ENCODE measurements at places on chromosomes 2 and 18.

- no peak for DNase-seq
Observed at GRCh38 chr2:113872201-113872600, 17.7 kb upstream of the ACTR3 start.

DNA sequence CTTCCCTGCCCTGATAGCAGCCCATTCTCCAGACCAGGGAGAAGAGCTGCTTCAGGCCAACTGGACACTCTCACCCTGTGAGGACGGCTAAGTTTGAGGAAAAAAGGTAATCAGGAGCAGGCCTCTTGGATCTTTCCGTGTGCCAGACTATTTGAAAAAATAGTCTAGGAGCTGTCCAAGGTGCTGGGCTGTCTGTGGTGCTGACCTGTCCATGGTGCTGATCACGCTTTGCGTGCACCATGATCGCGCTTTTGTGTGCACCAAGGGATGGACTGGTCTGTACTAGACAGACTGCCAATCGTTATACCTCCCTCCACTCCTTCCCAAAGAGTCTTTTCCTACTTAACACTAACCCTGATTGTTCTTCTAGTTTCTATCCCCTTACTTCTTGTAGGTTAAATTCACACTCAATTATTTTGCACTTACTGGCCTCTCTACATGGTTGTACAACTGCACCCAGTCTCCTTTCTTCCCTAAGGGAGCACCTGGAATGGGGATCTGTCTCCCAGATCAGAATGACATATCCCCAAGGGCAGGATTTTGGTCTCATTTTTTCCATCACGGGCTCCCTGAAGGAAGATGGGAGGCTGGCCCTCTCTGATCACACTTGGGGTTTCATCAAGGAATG lies 295.4 kb downstream of the CELF4 start:
- no peak for DNase-seq

DNA sequence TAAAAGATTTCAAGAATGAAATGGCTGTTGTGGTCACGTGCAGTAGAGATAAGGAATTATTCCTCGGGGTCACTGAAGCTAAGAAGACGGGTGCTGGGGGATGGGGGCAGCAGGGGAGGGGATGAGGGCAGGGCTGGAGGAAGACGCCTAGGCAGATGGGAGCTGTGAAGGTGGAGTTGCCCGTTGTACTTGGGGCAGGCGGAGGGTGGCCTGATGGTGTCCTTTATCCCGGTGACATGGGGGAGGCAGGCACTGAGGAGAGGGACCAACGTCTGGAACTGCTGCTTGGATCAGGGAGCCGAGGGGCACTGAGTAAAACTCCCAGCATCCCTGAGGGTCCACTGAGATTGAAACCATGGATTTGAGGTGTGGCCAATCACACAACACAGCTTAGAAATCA lies 64.9 kb downstream of the ZCCHC2 start:
- DNase-seq, result no peak

DNA sequence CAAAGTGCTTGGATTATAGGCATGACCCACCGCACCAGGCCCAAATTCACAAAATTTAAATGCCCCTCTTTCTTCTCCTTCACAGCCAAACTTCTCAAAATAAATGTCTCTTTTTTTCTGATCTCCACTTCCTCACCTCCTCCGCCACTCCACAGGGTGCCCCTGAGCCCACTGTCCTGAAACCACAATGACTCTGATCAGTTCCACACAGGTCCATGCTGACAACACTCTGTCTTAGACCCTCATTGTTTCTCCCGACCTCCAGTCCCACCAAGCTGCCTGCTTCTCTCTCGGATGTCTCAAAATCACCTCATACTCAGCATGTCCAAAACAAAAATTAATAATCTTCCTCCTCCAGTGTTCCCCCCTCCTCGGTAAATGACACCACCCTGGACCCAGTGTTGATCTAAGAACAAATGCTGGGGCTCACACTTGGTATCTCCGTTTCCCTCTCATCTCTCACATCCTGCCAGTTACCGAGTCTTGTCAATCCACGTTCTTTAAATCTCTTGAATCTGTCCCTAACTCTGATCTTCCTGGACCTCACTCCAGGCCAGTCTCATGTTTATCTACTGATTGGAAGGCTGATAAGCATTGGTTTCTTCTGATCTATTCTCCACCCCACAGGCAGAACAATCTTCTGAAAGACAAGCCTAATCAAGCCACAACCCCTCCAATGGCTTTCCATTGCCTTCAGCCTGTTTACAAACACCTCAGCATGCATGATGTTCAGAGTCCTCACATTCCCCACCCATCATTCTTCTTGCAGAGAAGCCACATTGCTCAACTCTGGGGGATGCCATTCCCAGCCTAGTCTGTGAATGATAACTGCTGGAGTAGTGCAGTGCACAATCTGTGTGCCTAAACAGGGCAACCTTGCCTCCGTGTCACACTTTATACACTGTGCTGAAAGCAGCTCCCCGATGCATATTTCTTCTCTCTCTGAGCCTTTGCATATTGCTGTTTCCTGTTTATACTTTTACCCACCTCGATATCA lies 12.4 kb upstream of the ANKRD44 start:
- no peak for DNase-seq

DNA sequence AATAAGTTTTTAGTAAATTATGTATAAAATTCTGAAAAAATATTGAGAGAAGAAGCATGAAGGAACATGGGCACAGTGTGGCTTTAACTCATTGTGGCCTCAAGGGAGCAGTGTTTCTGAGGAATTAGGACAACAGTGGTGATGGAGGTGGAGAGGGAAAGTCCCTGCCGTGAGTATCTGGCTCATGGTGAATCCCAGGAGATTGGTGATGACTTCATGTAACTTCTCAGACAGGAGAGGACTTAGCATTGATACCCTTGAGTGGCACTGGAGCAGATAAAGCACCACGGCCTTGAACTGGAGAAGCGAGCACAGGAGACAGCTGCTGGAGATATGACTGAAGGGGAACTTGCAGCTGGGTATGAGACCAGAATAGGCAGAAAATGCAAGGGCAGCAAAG lies 35.0 kb upstream of the LRP1B start:
- no peak for DNase-seq

DNA sequence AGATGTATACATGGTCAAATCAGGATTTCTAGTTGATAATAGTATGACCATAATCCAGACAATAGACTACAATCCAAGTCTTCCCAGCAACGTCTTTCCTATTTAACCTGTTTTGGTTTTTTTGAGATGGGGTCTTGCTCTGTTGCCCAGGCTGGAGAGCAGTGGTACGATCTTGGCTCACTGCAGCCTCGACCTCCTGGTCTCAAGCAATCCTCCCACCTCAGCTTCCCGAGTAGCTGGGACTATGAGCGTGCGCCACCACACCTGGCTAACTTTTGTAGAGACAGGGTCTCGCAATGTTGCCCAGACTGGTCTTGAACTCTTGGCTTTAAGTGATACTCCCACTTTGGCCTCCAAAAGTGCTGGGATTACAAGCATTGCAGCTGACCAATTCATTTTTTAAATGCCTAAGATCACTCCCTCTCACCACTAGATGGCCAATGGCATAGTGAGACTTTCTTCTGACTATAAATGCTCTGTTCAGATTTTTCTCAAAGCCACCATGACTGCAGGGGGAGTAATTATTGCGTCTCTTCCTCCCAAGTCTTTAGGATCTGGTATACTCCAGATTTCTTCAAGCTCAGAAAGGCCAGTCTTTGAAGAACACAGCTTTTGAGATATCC lies 47.6 kb downstream of the HNRNPLL start:
- no peak for DNase-seq

- DNase-seq, result no peak
Observed at GRCh38 chr2:3617198-3617890, 22.4 kb downstream of the COLEC11 start.

GRCh38 chr2:85319796-85320195 lies 8.0 kb downstream of the TGOLN2 start:
- DNase-seq, result no peak

- DNase-seq, result no peak
Observed at GRCh38 chr18:42659187-42659586, 456.3 kb downstream of the RIT2 start.

DNA sequence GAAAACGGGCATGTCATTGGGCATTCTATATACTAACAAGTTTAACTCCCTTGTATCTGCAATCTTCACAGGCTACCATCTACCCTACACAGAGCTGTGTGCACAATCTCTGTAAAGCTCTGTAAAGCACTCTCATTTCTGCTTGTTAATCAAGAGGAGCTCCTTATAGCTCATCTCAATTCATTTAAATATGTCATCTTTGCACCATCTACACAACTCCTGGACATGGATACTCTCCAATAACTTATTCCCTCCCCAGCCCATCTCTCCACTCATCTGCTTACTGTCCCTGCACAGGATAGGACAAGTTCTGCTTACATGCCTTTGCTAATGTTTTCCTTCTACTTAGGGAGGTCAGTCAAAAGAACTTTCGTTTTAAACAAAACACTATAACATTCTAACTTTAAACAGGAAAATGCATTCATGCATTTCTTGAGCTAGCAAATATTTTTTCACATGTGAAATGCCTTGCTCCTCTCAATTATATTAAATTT lies 61.4 kb downstream of the DPP4 start:
- no peak for DNase-seq

DNA sequence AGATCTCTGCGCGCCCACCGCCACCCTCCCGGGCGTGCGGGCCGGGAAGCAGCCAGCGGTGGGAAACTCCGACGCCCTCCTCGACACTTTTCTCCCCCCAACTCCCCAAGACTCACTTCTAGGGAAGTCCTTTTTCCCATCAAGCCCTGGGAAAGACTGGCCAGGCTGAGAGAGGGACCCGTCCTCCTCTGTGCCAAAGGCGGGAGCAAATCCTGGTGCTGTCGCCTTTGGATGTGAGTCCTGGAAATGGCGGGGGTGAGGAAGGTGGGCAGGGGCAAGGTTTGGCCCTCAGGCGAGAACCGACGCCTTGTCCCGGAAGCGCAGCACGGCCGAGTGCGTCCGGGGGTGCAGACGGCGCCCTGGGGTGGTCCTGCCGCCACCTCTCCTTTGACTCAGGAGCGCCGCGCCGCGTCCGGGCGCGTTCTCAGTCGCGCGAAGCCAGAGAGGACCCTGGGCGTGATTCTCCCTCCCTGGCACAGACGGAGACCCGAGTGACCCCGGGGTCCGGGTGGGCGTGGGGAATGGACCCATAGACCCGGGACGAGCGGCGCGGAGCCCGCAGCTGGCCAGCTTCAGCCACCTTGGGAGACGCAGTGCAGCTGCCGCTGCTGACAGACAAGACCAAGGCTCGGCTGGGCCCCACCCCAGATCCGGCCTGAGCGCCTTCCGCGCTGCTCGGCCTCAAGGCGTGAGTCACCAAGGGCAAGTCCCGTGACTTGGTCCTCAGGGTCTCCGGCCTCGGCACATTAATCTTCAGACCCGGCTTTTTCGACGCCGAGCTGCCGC lies 3.5 kb upstream of the LBX2 start:
- DNase-seq, result peak; percentile 64

- no peak for DNase-seq
Observed at GRCh38 chr2:128281852-128282245, 36.8 kb downstream of the HS6ST1 start.

DNA sequence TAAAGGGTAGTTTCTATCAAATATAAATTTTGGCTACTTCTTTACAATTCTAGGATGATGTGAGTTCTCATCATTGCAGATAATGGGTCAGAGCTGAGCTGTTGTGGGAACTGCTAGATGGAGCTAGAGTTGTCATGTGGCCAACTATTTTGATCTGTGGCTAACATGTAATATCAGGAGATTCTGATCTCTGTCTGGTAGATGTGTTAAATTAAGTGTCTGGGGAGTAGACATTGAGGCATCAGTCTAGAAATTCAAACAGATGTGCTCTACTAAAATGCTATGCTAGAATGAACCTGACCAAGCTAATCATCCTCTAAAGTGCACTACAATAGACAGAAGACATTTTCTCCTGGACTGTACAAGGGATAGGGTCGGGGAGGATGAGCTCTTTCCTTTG lies 30.3 kb upstream of the DARS1 start:
- no peak for DNase-seq

DNA sequence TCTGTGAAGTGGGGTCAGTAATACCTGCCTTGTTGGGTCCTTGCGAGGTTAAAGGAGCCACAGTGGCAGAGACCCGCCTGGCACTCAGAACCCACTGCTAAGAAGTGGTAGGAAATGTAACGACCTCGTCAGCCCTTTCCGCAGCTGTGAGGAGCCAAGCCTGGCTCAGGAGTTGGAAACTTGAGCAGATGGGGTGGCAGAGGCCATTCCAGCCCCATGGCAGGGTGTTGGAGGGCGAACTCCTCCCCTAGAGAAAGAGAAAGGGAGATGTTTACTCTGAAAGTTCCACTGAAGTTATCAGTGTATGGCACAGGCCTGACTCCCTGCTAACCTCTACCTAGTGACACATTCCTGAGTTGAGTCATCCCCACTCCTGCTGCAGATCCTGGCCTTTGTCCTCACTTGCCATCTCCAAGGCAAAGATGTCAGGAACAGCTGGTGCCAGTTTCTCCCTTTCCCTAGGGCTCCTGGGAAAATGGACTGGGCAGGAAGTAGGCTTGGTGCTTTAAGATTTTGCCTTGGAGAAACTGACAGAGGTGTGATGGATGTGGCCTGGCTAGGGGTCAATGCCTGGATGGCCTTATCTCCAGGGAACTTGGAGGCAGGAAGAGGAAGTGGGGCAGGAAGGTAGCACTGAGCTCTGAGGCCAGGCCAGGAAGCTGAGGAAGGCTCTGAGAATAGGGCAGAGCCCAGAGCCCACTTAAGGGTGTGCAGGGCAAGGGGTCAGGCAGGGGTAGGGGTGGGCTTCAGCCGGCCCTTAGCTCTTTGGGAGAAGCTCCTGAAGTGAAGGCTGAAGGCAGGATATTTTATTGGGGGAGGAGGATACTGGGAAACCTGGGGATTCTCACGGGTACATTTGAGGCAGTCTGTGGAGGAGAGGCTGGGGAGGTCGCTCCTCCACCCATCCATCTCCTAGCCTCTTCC lies 888 bp downstream of the VAMP5 start:
- DNase-seq, result no peak

DNA sequence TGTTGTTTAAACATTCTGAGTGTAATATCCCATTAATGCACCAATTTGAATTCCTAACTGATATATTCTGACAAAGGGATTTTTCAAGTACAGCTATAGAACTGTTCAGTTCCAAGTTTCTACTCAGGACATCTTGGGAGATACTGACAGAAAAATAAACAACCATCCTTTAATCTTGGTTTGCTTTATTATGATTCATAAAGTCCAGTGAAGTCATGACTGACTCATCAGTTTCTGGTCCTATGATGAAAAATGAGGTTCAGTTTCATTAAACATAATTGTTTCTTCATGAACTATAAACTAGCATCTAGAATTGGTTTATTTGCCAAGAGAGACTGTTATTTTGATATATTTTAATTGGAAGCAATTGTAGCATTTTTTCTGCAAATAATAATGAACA lies 896.2 kb downstream of the CCDC85A start:
- DNase-seq, result no peak

GRCh38 chr2:50260886-50261285 lies 771.0 kb downstream of the NRXN1 start:
- no peak for DNase-seq

GRCh38 chr18:75183524-75183923 lies 25.4 kb downstream of the PTGR3 start:
- DNase-seq, result no peak

All from cortex of kidney (tissue), 1 donor.